ENCODE measurements at places on chromosomes 16 and 17.

GRCh38 chr16:68356249-68356918 is 45.6 kb downstream of the PRMT7 start:
- no peak for DNase-seq

GRCh38 chr17:57424777-57425188 is 168.5 kb downstream of the MSI2 start:
- DNase-seq: no peak

- DNase-seq: no peak
Measured at GRCh38 chr17:42971589-42971988, 7.3 kb upstream of the AARSD1 start.

DNA sequence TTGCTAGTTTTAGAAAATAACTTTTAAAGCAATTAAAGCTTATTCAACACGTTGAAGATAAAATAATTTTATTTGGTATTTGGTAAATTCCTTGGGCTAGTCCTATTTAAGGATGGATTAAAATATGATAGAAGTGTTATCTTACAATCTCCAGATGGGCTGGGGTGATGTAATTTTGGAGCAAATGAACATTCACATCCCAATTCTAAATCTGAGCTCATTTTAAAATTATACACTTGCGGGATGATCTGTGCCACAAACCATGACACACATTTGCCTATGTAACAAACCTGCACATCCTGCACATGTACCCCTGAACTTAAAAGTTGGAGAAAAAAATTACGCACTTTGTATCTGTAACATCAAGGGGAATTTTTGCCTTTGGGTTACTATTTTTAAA is 31.5 kb downstream of the NLK start:
- DNase-seq: no peak

DNA sequence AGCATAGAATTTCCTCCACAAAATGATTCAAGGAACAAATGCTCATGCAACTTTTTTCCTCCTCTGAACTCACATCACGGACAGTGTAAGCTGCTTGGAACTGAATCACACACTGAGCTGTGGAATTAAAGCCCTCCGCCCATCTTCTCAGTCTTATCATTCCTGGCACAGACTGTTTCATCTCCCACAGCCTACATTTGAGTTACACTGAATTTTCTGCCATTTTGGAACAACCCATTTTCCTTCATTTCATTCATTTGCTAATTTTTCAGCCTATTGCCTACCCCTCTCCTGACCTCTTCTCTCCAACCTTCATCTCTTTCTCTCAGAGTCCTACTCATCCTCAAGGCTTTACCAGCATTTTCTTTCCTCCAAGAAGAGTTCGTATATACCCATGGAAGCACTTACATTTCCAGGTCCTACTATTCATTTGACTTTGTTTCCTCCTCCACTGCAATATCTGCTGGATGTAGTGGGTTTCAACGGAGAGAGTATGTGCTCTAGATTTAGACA is 39.1 kb upstream of the TOM1L1 start:
- no peak for DNase-seq

- no peak for DNase-seq
Measured at GRCh38 chr17:14744761-14745473, 444.0 kb downstream of the HS3ST3B1 start.

- no peak for DNase-seq
Measured at GRCh38 chr16:59698346-59699020, 964.4 kb upstream of the GOT2 start.

GRCh38 chr17:19401321-19402010 is 9.6 kb upstream of the RNF112 start:
- DNase-seq: no peak

GRCh38 chr16:67399749-67400704 is 6.7 kb upstream of the TPPP3 start:
- DNase-seq: peak; percentile 97

DNA sequence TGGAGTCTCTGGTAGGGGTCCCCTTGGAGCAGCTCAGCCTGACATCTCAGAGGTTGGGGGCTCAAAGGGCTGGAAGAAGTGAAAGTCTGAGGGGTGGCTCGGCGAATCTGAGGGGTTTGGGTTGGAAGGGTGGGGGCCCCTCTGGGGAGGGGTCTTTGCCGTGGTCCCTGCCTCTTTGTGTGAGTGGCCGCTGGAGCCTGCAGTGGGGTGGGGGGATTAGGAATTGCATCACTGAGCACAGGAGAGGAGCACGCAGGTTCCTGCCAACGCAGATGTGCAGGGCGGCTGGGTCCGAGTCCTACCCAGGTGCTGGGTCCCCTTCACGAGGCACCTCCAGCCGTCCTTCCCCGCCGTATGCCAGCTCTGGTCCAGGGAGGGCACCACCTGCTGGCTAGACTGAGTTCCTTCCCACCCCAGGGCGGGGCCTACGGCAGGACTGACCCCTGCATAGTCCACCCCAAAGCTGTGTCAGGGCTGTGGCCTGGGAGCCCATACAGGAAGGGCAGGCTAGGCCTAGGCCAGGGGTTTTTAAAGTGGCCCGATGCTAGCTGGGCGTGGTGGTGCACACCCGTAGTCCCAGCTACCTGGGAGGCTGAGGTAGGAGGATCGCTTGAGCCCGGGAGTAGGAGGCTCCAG is 9.9 kb downstream of the FMNL1 start:
- no peak for DNase-seq

GRCh38 chr16:74257061-74257460 is 39.6 kb upstream of the PSMD7 start:
- no peak for DNase-seq

DNA sequence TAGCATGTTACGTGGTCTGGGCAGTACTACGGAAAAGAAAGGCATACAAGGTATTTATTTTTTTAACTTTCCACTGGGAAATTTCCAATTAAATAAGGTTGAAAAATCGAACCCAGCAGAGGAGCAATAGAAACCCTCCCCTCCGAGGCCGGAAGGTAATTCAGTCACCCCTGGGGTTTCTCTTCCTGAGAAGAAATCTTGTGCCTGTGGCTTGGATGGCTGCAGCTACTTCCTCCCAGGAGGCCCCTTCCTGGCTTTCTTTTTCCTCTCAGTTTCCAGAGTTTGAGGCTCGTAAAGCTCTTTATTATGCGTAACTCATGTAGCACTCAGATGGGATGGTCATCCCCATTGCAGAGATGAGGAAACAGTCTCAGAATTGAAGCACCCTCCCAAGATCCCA is 140.3 kb downstream of the ASIC2 start:
- DNase-seq: no peak

DNA sequence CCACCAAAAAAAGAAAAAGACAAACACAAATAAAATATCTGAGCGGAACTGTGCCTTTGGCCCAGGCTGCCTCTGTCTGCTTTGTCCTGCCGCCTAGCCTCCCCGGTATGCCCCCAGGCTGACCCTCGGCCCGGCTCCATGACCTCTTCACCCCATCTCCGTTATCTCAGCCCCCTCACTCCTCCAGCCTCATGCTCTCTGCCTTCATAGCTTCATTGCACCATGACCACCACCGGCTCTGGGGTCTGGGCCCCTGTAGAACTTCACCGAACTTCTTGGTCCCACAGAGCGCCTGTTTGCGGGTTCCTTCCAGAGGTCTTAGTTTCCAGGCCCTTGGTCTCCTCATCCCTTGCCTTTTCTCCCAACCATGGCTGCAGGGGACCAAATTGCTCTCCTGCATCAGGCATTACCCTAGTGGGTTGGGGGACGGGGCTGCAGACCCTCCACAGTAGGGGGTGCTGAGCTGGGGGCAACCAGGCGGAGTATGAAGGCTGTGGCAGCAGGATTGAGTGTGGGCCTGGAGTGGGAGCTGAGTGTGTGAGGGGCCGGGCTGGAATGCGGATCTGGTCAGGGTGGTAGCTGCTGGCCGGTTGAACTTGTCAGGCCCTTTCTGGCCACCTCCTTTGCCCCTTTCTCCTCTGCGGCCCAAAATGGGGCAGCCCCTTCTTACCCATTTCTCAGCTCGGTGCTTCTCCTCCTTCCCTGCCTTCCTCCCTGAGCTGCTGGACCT is 6.9 kb downstream of the HIRIP3 start:
- no peak for DNase-seq

- DNase-seq: no peak
Measured at GRCh38 chr17:28518132-28518531, 12.0 kb downstream of the FOXN1 start.

- no peak for DNase-seq
Measured at GRCh38 chr17:13492737-13493122, 109.0 kb downstream of the HS3ST3A1 start.
